ENCODE measurements at places on chromosomes 4 and X.

DNA sequence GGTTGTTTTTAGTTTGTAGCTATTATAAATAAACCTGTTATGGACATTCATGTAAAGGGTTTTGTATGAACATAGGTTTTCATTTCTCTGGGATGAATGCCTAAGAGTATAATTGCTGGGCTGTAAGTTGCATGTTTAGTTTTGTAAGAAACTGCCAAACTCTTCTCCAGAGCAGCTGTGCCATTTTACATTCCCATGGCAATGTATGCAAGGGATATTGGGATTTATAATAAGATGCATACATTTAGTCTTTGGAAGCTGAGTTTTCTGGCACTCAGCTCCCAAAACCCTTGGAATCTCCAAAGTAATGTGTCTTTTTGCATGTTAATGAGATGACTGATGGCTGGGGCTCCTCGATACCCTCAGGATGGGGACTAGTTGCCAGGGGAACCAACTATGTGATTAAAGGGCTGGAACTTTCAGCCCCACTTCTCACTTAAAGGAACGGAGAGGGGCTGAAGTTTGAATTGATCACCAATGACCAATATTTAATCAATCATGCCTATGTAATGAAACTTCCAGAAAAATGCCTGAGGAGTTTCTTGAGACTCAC lies 44.0 kb downstream of the SERTM2 start:
- DNase-seq = no peak

DNA sequence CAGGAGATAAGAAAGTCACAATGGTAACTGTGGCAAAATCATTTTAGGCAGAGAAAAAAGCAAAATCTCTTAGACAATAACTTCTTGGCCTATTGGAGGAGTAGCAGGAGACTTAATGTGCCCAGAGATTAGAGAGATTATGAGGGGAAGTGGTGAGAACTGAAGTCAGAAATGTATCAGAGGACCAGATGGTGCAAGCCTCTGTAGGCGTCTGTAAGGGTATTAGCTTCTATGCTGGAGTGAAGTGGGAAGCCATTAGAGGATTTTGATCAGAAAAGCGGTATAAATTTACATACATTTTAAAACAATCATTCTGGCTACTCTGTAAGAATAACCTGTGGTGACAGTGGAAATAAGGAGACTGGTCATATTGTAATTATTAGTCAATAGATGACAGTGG lies 236.7 kb downstream of the FAT4 start:
- DNase-seq = no peak

DNA sequence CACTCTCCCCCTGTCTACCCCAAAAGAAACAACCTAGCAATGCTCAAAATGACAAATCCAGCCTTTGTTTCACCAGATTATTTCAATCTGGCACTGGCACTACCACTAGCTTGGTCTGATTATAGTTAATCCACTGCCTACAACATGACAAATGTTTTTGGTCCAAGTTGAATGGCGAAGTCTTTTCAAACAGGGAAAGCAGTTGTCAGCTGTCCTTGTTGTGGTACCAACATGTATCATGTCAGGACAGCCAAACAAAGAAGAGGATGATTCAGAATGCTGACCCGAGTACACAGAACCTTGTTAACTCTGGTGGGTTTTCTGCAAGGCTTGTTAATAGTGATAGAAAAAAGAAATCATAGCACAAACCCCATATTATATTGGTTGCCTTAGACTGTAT lies 160.8 kb upstream of the ANK2 start:
- DNase-seq = no peak

DNA sequence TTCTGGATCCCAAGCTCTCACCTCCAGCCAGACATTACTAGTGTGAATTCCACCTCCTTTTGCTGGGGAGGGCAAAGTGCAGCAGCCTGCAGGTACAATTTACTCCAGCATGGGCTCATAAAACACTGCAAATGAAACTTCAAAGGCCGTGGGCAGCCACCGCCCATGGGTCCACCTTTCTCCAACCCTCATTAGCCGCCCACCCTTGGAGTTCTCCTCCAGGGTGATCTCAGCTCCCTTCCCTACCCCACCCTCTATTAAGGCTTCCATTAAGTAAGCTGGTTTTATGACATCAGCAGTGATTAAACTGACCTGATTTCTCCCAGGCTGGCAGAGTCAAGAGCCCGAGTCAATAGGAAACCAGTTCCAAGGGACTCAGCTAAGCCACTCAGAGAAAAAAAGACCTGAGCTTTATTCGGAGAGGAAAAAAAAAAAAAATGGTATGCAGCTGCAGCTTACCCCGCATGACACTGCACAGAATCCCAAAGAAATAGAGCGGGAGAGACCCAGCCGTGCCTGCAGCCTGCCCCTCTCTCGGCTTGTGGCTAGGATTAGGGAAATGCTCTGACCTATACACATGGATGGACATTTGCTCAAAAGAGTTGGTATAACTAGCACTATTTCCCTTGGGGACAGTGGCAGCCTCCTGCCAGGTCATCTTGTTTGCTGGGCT lies 319.6 kb downstream of the PTTG2 start:
- peak; percentile 35 for DNase-seq

DNA sequence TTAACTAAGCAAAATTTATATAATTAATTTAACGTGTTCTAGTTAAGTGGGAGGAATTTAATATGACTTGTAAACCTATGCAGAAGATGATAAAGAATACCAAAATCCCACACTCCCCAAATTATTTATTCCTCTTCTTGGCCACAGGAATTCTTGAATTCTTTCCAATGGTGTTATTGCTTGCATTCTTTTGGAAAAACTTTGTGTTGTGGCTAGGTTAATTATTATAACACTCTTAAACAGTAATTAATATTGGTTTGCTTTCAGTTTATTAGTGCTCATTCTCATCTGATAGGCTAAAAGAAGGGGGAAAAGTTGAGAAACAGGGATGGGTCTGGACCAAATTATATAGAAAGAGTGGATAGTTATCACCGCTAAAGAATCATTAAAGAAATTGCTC lies 141.5 kb upstream of the PABPC4L start:
- no peak for DNase-seq

- DNase-seq = no peak
Observed at GRCh38 chr4:174549721-174550120, 27.4 kb upstream of the HPGD start.

GRCh38 chr4:148203056-148203898 lies 238.9 kb downstream of the NR3C2 start:
- DNase-seq = peak; percentile 35

DNA sequence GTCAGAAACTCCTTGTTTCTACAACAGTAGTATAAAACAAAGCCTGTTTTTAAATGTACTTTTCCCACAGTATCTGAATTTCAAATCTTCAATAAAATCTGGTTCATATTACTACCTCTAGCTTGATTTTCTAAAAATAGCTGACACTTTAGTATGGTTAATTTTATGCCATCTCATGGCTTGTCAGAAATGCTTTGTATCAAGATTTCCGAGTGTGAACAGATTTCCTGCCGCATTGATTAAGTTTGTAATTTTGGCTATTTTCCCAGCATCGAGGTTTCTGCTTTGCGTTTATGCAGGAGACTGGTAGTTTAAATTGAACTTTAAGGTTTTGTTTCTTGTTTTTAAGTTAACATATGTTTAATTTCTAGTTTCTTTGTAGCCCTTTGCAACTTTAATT lies 44.2 kb downstream of the CLCN3 start:
- no peak for DNase-seq

DNA sequence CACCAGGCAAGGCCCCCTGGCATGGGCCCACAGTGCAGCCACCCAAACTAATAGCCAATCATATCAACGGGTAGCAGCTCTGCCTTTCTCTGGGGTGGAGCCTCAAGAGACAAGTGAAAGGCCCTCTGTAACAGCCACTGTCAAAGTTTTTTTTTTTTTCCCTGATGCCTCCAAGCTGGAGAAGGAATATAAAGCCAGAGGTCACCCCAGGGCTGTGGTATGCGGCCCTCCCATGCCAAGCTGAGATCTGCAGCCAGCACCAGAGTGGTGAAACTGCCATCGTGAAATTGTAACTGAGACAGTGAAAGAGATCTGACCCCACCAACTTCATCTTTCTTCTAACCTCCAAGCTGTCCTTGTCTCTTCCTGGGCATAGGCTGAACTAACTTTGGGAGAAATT lies 407.0 kb downstream of the KLHL4 start:
- DNase-seq = no peak

DNA sequence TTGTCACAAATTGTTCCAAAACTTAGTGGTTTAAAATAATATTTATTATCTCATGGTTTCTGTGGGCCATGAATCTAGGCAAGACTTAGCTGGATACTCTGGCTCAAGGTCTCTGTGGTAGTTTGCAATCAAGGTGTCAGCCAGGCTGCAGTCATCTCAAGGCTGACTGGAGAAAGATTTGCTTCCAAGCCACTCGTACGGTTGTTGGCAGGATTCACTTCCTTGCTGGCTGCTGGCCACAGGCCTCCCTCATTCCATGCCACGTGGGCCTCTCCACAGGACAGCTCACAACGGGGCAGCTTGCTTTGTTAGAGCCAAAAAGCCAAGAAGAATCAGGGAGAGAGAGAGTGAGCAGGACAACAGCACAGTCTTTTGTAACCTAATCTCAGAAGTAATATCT lies 101.4 kb downstream of the WWC2 start:
- DNase-seq = peak; percentile 18

DNA sequence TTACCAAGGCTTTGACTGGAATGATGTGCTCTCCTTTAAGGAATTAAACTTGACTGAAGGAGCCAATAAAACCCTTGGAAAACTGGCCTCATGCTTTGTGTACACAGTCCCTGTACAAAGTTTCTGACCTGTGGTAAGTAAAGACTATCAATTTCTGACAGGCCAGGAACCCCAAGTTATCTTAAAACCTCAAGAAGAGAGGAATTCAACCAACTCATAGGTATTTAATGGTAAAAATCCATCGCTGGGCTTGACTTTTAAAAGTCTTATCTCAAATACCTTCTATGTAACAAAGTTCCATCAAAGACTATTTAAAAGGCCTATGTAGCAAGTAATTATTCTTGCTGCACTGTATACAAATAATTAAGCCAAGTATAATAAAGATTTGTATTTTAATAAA lies 103.7 kb upstream of the TENT5D start:
- no peak for DNase-seq

DNA sequence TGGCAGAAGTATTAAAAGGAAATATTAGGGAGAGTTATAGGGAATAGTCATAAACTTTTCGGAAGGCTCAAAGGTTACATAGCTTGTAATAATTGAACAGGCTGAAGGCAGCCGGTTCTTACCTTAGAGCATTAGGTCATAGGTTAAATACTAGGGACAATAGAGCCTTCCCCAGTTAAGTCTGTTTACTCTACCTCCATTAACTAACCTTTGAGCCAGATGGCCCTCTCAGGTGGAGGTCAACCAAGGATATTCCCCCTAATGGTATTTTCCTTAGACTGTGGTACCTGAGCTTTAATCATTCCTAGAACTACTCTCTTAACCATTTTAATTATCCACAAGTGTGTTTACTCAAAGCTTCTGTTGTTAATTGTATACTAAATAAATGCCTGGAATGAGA lies 920.9 kb upstream of the PABPC4L start:
- DNase-seq = no peak

DNA sequence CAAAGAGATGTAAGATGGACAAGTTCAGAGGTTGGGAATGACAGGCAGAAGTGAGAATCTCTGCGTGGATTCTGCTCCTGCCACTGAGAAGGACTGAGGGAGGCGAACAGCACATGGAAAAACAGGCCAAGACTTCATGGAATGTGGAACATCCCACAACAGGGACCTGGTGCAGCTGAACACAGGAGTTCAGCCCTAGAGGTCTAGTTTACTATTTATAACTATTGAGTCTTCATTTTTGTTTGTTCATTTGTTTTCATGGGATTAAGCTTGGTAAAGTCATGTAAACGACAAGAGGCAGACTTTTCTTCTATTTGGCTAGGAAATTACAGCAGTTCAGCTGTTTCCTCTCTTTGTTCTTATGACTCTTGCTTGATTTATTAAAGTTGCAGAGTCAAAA lies 234.5 kb downstream of the MAML3 start:
- DNase-seq = no peak

DNA sequence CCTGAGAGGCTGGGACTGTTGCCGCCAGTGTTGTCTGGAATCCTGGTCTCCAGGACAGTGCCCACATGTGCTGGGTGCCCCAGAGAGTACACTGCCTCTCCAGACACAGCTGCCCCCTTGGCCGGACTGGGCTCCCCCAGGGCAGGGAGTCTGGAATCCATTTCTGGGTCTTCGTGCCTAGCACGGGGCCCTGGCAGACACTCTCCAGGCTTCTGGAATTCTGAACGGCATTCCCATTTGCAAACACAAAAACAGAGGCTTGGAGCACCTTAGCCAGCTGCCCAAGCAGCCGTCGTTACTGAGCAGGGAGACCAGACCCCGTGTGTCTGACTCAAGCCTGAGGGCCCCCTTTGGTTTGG lies 20.8 kb downstream of the HMX1 start:
- no peak for DNase-seq

GRCh38 chr4:170243662-170244288 lies 154.0 kb upstream of the AADAT start:
- no peak for DNase-seq

DNA sequence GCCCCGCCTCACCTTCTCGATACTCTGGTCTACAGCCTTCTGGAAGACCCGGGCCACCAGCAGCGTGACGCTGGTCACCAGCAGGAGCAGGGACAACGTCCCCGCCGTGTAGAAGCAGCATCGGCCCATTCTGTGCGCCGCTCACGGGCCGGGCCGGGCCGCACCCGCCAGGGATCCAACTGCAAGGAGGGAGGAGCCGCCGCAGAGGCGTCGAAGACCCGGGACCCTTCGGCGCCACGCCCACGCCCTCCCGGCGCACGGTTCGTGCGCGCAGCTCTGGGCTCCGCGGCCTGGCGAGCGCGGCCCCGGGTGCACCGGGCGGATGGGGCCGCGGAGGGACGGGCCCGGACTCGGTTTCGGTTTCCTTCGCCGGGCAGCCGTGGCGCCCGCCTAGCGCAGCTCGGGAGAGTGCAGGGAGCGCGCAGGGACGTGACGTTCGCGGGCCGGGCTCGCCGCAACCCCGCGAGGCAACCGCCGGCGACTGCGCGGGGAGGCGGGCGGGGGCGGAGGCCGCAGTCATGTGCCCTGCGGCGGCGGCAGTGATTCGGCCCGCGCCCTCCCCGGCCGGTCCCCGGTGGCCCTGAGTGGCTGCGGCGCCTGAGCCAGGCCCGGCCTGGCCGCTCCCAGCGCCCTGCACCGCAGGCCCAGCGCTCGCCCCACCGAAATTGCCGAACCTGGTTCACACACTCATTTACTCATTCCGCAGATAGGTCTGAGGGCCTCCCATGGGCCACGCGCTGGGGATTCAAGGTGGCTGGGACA lies at the start of gene SCARB2:
Gene SCARB2, minus strand, starts transcription at position 410 of the 762 bp plus-strand sequence. Its CDS starts 281 bp downstream, at position 129.
- DNase-seq = peak; percentile 52

GRCh38 chr4:6941796-6942195 lies 32.2 kb downstream of the TBC1D14 start:
- DNase-seq = no peak
